ENCODE measurements at places on chromosomes 12 and 14.

GRCh38 chr12:67720351-67720856, 71.9 kb downstream of the DYRK2 start:
- no peak for DNase-seq

GRCh38 chr12:11633968-11634367, 15.5 kb upstream of the ETV6 start:
- DNase-seq = no peak

- DNase-seq = no peak
These were observed 6.9 kb downstream of the MMAB start for GRCh38 chr12:109566424-109566823.

DNA sequence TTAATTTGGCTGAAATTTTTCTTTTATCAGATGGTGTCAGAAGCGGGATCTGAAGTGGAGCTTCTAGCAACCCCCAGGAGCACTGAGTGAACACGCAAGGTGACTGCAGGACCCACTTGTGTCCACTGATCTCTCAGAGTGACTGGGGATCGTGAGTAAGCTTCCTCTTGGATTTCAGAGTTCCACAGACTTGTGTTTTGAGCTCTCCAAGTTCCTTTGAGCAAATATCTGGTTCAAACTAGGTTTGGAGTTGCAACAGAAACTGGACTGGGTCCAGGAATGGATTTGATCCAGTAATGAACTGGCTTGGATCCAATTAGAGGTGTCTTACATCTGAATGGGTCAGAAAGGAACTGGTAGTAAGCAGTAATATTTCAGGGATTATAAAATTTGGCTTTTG, 24.7 kb upstream of the B4GALNT1 start:
- DNase-seq = no peak

- DNase-seq = no peak
These were observed 7.5 kb downstream of the VTI1B start for GRCh38 chr14:67666750-67667449.

GRCh38 chr12:25775968-25776367, 182.5 kb upstream of the RASSF8 start:
- no peak for DNase-seq

- no peak for DNase-seq
These were observed 101.1 kb upstream of the SFSWAP start for GRCh38 chr12:131609762-131610161.

GRCh38 chr12:132524405-132524804, 34.5 kb downstream of the FBRSL1 start:
- DNase-seq = peak; percentile 56

DNA sequence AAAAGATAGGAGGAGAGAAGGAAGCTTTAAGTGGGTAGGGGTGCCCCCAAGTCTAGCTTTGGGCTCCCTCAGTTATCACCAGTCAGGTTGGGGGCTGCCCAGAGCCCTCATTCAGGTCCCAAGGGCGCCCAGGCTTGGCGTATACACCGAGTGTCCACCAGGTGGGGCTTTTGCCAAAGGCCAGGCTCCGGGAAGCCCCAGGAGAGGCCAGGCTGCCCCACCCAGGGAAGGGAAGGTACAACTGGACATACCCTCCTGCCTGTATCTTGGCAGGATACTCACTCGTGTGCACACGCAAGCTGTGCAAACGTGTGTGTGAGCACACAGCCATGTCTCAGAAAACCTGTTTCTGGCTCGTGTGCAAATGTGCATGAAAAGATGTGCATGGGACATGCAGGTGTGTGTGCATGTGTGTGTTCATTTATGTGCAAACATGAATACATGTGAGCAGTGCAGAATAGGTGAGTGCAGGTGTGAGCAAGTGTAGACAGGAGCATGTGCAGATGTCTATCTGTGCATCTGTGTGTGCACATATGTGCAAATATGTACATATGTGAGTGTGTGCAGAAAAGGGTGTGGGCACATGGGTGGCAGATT, 103.9 kb upstream of the MYL2 start:
- no peak for DNase-seq

- peak; percentile 40 for DNase-seq
These were observed 5.9 kb upstream of the APOLD1 start for GRCh38 chr12:12779529-12779928.

DNA sequence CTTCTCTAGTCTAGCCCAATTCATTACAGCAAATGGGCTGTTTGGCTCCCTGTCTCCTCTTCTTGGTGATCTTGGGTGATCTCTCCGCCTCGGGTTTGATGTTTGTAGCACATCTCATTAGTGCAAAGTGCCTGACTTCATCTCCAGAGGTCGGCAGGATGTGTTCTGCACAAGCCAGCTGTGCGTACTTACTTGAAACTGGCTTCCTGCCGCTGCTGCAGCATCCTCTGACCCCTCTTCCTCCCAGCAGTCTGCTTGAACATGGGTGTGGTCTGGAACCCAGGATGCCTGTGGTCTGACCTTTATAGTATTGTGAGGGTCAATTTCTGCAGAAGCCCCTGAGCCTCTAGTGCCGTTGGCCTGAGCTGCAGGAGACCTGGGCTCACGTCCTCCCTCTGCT, 99.2 kb downstream of the BEGAIN start:
- no peak for DNase-seq

GRCh38 chr12:22979854-22980469, 355.0 kb downstream of the ETNK1 start:
- DNase-seq = no peak

GRCh38 chr12:92927055-92927435, 2.0 kb downstream of the EEA1 start:
- DNase-seq = no peak

DNA sequence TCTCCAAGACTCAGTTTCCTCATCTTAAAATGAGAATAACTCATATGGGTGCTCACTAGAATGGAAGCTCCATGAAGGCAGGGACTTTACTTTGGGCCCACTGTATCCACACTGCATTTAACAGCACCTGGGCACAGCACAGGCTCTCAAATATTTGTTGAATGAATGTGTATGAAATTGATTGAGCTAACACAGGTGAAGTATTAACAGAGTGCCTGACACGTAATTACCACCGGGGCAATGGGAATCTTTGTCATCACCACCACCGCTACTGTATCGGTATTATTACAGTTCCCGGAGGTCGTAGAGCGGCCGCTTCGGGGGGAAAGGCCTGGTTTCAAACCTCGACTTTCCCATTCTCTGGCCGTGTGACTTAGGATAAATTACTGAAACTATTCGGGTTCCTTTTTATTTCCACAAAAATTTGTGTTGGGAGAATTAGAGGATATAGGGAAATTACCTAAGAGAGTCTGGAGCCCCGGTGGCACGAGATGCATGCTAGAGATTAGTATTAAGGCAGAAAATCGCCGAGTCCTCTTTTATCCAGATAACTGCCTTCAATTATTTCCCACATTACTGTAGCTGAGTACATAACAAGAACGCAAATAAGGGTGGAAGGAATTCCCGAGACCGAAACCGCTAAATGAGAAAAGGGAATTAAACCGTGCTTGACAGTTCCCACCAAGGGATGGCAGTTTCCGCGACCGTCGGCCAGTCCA, 1.0 kb upstream of the RIC8B start:
- DNase-seq = peak; percentile 27

DNA sequence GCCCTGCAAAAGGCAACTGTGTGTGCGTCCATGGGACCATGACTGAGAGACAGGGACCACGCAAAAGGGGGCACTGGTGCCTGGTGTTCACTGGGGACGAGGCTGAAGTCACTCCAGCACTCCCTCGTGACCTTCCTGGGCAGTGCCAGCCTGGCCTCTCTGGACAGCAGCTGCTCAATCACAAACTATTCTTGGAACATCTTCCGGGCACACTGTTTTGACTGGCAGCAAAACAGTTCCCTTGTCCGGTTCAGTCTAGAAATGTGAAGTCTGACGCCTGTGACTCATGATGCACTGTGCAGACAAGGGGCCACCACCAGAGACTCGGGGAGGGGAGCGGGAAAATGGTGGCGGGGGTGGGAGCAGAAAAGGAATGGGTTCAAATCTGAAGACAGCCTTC, 20.8 kb downstream of the SNRNP35 start:
- no peak for DNase-seq

DNA sequence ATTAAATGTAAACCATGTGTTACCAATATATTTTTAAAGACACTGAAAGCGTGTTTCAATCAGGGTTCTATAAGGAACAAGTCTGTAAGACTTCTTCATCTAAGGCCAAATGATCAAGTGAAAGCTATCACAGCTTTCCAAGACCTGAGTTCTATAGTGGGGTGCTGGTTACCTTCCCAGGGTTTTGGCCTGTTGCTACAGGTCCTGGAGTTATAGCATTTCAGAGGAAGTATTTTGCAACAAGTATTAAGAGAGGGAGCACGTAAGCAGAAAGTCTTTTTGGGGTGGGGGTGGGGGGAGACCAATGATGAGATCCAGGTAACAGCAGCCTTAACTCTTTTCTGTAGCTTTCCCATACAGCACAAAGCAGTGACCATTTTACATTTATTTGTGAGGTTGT, 43.8 kb downstream of the FOXN3 start:
- no peak for DNase-seq

- DNase-seq = peak; percentile 7
These were observed 183.1 kb upstream of the FBXO33 start for GRCh38 chr14:39615352-39615751.

- peak; percentile 22 for DNase-seq
These were observed 89.2 kb downstream of the CFAP54 start for GRCh38 chr12:96578526-96579125.

- no peak for DNase-seq
These were observed 853 bp downstream of the USP5 start for GRCh38 chr12:6852651-6853354.

DNA sequence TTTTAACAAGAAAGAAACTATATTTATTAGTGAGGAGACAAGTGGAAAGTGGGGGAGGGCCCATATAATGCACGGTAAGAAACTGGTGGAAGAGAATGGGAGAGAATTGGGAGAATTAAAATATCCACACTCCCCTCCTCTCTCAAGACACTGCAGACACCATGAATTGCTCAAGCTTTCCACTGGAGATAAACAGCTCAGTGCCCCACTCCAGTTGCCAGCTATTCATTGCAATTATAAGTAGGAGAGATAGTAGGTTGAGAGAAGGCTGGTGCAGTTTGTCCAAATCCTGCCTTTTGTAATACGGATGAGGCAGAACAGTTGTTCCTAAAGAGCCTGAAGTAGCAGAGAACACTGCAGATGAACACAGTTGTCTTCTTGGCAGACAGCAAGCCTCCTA, 38.2 kb downstream of the DCAF5 start:
- no peak for DNase-seq

- no peak for DNase-seq
These were observed 51.2 kb downstream of the TSPAN11 start for GRCh38 chr12:30977537-30978349.

DNA sequence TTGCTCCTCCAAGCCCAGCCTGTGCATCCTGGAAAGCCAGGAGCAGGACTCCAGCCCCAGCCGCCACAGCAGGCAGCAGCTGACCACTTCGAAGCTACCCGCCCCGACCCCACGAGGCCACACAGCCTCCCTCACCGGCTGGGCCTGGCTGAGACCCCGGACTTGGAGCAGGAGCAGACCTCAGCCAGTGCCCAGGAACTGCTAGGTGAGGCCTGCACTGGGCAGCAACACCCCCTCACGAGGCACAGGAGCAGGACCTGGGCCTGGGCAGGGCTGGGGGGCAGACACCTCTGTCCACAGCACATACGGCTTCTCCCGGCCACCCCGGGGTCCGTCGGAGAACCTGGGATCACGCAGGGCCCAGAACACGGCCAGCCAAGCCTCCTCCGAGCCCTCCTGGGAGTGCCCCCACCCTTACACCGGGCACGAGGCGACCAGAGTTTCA, 137.4 kb upstream of the C14orf180 start:
- DNase-seq = no peak

DNA sequence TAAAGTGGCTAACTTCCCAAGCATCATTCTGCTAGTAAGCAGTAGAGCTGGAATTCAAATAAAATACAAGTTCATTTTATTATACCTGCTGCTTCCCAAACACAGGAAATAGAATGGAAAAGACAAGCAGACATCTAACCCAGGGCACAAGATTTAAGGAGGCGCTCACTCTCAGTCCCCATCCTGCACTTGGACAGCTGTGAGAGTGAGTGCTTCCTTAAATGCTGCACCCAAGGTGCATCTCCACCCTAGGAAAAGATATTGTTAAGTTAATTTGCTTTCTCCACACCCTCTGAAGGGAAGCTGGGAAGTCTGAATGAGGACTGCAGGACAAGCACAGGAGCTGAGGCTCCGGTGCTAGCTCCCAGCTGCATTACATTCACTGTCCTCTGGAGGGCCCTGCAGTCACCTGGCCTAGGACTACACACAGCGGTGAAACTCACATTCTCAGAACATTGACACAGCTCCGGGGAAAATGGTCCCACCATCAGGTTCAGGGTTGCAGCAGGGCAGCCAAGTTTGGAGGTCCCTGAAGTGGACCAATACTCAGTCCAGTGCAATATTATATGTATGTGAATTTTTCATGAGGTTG, 14.2 kb downstream of the HEBP1 start:
- DNase-seq = no peak

DNA sequence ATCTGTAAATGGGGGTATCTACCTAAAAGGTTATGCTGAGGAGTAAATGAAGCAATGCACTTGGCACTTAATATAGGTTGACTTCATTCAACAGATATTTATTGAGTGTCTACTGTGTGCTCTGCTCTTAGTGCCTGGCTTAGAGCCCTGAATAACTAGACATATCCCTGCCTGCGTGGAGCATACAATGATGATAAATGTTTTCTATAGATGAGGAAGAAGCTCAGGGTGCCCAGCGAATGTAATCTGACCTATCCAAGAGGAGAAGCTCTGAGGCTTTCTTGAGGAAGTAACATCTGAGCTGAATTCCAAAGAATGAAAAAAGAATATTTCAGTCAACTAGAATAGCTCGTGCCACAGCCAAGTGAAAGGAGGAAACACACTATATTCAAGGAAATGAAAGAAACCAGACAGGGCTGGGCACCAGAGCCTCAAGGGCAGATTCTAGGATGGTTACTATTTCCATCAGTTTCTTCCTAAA, 17.9 kb upstream of the HIGD1C start:
- DNase-seq = no peak

DNA sequence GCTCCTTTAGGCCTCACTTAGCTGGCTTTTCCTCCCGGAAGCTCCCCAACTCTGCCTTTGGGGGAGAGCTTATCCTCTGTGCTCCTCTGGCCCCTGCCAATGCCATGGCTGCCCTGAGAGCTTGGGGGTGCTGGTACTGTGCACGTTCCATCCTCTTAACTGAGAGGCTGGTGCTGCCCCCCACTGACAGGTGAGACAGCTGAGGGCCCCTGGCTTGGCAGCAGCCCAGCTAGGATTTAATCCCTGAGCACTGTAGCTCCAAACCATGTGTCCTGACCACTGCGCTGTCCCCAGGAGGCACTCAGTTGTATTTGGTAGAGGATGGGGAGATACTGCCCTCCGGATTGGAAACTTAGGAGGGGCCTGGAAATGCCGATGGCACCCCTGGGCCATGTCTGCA, 46.1 kb downstream of the UBE3B start:
- no peak for DNase-seq

- no peak for DNase-seq
These were observed 180.9 kb downstream of the RPS29 start for GRCh38 chr14:49405291-49405690.

DNA sequence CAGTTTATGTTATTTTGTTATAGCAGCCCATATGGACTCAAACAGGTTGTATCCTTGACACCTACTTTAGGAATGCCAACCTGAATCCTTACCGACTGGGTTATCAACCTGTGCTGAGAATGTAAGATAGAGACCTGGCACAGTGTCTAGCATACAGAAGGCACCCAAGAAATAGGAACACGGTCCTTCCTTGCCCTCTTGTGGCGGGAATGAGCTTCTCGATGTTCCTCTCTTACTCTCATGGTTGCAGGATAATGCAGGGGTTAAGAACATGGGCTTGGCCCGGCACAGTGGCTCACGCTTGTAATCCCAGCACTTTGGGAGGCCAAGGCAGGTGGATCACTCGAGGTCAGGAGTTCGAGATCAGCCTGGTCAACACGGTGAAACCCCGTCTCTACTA, 6.5 kb downstream of the C12orf43 start:
- DNase-seq = peak; percentile 20

Data from epithelial cell of proximal tubule (primary cell).